ENCODE measurements at places on chromosomes 7 and 10.
A peak's percentile ranks its signal among the peaks of the same experiment; 100 is the strongest.

DNA sequence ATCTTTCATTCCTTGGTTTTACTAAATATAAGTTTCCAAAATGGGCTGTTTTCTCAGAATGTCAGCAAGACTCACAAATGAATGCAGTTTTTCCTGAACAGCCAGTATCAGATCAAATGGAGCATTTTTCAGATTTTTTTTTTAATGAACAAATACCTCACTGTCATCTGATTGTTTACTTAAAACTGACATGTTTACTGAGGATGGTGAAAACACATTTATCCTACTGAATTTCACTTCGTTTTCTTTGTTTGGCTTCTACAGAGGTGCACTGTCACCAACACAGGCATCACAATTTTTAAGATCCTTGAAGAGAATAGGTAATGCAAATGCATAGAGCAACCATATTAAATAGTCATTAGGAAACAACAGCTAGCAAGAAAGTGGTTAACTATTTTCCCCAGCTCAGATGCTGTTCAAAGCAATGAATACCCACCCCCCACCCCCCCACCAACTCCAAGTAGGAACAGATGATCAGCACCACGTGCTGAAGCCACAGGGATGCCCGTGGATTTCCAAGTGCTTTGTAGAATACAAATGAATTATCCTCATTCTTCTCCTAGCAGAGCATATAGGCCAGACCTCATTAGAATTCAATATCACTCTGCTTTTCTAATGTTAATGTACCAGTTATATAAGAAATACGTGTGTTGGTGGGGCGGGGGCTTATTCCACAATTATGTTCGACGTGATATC lies 205.9 kb downstream of the SKAP2 start:
- no peak for DNase-seq

- DNase-seq, result no peak
These were observed 291.3 kb downstream of the SEMA3D start for GRCh38 chr7:84895563-84895962.

GRCh38 chr10:810351-810846 lies 120.9 kb upstream of the DIP2C start:
- DNase-seq, result no peak

- no peak for DNase-seq
These were observed 5.8 kb downstream of the FBH1 start for GRCh38 chr10:5895804-5896203.

GRCh38 chr7:26777385-26777784 lies 87.0 kb downstream of the SKAP2 start:
- no peak for DNase-seq

DNA sequence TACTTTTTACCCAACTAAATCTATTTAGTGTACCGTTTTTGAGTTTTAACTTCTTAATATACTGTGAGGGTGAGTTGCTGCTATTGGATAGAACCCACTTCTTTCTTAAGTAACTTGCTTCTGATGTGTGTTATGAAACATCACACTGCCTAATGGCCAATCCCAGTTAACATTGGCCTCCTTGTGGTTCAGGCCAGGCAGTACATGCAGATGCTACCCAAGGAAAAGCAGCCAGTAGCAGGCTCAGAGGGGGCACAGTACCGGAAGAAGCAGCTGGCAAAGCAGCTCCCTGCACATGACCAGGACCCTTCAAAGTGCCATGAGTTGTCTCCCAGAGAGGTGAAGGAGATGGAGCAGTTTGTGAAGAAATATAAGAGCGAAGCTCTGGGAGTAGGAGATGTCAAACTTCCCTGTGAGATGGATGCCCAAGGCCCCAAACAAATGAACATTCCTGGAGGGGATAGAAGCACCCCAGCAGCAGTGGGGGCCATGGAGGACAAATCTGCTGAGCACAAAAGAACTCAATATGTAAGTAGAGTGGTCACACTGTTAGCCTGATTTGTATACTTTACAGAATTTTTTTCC lies 39.7 kb downstream of the TES start:
- DNase-seq, result peak; percentile 49

- no peak for DNase-seq
These were observed 80.1 kb downstream of the ZFAND4 start for GRCh38 chr10:45592432-45592831.

DNA sequence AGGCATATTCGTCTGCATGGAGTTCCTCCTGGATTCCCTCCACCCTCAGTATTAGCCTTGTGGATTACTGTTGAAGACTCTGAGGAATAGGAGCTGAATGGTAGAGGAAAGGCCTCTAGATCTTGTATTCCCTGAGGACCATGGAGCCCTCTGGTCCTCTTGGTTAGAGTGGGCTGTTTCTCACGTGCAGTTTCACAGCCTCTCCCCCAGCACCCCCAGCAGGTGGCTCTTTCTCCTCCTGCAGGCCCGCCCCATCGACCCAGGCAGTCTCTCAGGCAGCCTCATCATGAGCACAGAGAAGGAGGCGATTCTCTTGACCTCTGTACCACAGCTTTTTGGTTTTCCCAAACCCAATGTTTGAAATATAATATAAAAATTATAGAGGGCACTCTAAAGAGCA lies 102.0 kb downstream of the WNT2 start:
- no peak for DNase-seq

DNA sequence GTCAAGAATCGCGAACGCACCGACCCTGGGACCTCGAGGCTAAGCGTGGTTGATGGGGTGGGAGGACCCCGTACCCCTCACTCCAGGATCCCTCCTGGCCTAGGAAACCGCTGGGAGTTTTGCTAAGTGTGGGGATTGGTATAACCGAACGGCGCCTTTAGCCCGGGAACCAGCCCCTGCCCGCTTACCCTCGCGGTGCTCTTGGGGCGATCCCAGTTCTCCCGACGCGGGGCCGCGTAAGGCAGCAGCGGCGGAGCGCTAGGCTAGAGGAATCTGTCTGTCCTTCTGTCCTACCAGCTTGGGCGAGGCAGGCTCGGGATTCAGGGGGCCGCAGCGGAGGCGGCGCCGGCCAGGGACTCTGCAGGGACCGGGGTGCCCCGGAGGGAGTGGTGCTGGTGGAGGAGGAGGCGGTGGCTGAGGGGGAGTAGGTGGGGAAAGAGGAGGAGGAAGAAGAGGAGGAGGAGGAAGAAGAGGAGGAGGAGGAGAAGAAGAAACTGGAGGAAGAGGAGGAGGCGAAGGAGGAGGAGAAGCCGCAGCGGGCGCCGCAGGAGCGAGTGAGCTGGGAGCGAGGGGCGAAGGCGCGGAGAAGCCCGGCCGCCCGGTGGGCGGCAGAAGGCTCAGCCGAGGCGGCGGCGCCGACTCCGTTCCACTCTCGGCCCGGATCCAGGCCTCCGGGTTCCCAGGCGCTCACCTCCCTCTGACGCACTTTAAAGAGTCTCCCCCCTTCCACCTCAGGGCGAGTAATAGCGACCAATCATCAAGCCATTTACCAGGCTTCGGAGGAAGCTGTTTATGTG lies 439 bp upstream of the EMX2 start:
- no peak for DNase-seq

DNA sequence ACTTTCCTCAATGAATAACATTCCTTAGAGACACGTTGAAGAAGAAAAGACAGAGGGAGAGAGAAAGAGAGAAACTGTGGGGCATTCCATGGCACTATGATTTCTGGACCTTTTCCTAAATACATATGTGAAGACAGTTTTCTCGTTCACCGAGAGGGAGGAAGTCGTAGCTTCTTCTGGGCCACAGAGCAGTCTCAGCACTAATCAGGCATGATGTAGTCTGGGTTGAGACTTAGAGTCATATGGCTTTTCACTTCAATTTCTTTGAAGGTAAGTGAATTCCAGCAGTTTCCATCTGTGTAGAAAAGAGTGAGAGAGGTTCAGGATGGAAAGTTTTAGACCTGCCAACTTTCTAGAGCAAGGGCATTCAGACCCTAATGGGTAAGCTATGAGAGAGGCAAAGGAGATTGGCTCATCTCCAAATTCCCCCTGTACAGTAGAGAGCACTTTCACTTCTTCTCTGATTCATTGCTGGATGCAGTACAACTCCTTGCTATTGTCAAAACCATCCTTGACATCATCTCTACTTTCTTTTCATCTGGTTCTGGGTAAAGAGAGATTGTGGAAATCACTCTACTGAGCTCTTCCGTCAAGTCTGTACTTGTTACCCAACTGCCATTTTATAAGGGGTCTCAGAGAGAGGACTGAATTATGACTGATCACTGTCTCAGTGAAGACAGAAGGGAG lies 31.5 kb upstream of the OR9A4 start:
- peak; percentile 36 for DNase-seq

DNA sequence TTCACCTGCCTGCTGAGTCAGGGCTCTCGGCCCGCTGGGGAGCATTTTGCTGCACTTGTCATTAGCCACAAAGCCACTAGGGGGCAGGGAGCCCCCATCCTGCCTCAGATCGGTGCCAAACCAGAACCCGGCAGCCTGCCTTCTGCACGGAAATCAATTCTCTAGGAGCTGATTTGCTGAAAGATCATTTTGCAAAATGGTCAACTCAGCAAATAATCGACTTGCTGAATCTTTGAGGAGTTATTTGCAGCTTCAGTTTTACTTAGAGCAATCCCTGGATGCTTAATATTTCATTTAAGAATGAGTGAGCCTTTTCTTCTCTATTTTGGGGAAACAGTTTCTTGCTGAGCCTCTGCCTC lies 1.7 kb upstream of the GIMAP8 start:
- peak; percentile 83 for DNase-seq

- DNase-seq, result no peak
These were observed 110.2 kb downstream of the CHN2 start for GRCh38 chr7:29304756-29305155.

GRCh38 chr7:33770576-33770975 lies 134.8 kb upstream of the BMPER start:
- DNase-seq, result no peak

DNA sequence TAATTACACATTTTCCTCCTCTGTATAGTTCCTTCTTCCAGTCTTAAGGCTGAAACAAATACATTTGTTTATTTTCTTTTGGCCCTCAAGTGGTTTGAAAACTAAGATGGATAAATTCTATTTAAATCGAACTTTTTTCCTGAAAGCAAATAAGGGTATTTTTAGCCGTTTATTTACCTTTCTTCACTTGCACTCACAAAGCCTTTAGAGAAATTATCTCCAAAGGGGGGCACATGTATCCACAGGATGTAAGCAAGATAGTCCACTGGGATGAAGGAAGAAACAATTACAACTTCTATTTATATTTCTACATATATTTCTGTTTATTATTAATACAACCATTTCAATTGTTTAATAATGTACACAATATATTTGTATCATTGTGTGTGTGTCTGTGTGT lies 10.2 kb downstream of the CPA4 start:
- no peak for DNase-seq

DNA sequence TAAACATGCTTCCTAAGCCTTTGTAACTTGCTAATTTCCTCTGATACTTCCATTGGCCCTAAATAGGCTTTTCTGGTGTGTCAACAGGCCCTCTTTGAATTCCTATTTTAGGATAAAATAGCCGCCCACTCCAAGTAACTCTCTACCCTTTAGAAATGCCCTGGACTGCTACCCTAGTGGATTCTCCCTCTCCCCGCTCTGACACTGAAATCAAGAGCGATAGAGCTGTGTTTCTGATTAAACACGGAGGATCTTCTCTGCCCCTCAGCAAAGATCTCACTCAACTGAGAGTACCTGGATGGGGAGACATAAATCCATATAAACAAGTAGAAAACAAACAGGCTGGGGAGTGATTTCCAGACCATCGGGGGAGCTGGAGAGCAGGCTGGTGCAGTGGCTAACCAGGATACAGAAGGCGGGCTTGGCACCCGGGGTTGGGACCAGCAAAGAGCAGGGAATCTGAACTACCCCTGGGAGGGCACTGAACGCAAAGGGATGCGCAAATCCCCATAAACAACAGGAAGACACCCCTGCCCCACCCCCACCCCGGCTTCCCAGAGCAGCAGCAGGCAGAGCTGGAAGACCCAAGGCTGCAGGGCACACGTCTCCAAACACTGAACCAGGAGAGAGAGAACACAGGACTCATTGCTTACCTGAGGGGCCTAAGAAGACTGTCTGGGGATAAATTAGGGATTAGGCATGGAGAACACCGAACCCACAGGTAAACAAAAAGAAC lies 2.5 kb downstream of the ASB13 start:
- DNase-seq, result no peak

DNA sequence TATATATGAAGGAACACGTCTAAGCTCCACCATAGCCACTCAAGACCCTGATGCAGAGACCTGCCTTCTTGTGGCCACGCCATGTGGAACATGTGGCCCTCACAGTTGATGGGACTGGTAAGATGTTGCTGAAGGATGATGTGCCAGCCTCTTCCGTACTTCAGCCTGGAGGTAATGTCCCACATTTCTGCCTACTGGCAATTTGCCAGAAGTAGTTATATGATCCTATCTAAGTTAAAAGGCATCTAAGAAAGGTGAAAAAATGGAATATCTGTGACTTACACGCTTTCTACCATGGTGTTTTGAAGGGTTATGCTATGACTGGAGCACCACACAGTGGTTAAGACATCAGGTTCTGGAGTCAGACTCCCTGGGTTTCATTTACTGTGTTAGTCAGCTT lies 948.7 kb upstream of the GHITM start:
- DNase-seq, result no peak

- DNase-seq, result peak; percentile 31
These were observed 65.0 kb upstream of the IL6 start for GRCh38 chr7:22662036-22662435.

- no peak for DNase-seq
These were observed 32.3 kb downstream of the REEP3 start for GRCh38 chr10:63553473-63553872.

GRCh38 chr7:151857412-151857811 lies 19.5 kb downstream of the PRKAG2 start:
- DNase-seq, result no peak

GRCh38 chr10:99535764-99536337 lies 3.1 kb downstream of the NKX2-3 start:
- no peak for DNase-seq

- DNase-seq, result no peak
These were observed 137.6 kb downstream of the ZNF467 start for GRCh38 chr7:149635561-149636329.

GRCh38 chr7:27438881-27439589 lies 196.4 kb downstream of the EVX1 start:
- DNase-seq, result no peak

- DNase-seq, result no peak
These were observed 50.9 kb downstream of the CREB3L2 start for GRCh38 chr7:137950967-137951366.

GRCh38 chr10:102118867-102119266 lies 1.3 kb downstream of the LDB1 start:
- DNase-seq, result peak; percentile 26

- DNase-seq, result no peak
These were observed 10.2 kb upstream of the MRPS24 start for GRCh38 chr7:43879477-43879876.

GRCh38 chr10:4586776-4587175 lies 239.2 kb upstream of the AKR1E2 start:
- DNase-seq, result no peak

DNA sequence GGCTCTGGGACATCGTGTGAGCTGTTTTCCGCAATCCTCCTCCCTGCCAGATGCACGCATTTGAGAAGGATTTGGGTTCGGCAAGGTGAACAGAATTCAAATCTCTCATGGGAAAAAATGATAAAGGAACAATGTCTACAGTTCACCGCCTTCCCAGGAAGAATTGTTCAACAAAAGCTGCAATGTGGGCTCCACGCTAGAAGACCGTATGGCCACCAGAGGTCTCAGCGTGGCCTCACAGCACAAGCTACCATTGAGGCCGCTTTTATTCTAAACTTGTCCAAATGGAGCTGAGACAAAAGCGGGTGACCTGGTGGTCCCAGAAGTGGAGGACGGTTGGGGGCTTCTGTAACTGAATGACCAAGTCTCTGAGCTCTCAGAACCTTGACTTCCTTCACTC lies 733.1 kb downstream of the PARD3 start:
- no peak for DNase-seq

GRCh38 chr10:8616166-8616565 lies 561.7 kb downstream of the GATA3 start:
- no peak for DNase-seq

- no peak for DNase-seq
These were observed 17.3 kb downstream of the GPER1 start for GRCh38 chr7:1105189-1105588.
